Left renal cortex interstitium (tissue), 4 donors: ENCODE measurements at places on chromosomes 7 and 10.

GRCh38 chr7:156650042-156650441, 9.5 kb downstream of the RNF32 start:
- DNase-seq: no peak

DNA sequence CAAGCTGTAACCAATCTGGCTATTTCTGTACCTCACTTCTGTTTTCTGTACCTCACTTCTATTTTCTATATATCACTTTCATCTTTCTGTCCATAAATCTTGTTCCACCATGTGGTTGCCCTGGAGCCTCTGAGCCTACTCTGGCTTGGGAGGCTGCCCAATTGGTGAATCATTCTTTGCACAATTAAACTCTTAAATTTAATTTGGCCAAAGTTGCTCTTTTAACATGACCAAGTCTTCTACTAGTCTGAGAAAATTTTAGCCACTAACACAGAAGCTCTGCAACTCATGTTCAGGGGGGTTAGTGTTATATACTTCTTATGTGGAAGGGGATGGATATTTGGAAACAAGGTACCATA, 503.5 kb downstream of the KIF20B start:
- no peak for DNase-seq

DNA sequence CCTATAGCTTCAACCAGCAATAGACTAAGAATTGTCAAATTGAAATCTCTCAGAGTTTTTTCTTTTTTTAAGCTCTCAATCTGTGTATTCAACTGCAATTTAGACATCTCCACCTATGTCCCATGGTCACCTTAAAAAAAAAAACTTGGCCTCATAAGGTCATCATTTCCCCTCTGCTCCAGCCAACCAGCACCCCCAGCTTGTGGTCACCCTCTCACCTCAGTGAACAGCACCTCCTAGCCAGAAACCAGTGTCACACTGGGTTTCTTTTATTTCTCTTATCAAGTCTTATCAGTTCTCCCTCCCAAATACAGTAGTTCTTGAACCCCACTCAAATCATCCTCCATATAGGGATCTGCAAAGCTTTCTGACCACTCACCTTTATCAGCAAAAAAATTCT, 4.0 kb downstream of the ITGB1 start:
- DNase-seq: no peak

GRCh38 chr7:1012004-1012715, 29.2 kb downstream of the CYP2W1 start:
- DNase-seq: no peak

DNA sequence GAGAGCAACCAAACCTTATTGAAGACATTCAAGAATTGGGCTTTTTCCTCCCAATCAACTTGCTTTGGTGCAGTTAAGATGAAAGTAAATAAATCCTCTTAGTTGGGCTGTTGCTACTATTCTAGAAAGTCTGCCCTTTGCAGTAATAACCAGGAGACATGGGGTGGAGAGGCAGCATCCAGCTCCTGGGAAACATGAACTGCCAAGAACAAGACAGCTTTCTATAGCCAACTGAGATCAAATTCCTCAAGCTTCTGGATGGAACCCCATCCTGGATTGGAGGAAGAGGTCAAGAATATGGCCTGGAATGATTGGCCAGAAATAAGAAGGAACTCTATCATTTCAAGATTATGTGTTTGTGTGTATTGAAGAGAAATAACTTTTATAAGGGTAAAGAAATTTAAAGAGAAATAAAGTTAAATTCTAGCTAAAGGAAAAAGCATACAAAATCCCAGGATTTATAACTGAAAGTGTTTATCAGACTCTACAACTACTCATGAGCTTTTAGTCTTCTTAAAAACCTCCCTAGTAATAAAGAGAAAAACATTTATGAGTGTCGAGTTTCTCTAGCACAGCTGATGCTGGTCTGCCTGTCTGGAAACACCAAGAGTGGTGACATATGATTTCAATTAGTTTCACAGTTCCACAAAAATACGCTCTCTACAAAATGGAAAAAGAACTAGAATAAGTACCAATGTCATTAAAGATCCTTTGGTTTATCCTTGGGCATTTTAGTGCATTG, 70.1 kb upstream of the COL1A2 start:
- no peak for DNase-seq

GRCh38 chr7:105268056-105268455, 120.7 kb downstream of the SRPK2 start:
- DNase-seq: no peak

DNA sequence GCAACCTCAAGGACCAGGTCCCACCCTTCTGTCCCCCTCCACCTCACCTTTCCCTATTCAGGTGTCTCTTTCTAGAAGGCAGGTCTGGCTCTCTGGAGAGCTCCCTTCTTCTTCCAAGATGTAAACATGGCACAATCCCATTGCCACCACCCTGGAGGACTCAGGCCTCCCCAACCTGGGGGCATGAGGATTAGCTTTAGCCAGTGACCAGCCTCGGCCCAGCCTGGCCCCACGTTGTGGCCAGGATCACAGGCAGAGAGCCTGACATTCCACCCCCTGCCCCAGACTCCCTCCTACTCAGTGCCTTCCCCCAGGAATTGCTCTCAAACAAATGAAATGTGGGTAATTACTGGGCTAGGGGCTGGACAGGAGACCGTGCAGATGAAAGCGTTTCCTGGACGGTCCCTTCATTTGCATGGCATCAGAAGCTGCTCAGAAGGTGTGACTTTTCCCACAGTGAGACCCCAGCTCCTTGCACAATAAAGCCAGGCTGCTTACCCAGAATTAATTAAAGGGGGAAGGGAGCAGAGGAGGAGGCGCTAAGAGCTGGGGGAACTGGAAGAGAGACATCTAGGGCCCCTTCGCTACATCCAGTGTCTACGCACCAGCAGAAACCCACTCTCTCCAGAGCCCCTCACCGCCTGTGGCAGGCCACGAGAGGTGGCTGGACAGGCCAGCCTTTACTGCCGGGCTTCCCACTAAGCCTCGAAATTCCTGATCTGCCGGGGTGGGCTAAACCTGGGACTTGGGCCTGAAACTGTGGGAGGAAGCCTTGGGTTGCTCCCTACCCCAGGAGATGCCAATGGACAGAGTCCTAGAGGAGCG, 7.7 kb downstream of the FGF8 start:
- DNase-seq: no peak

DNA sequence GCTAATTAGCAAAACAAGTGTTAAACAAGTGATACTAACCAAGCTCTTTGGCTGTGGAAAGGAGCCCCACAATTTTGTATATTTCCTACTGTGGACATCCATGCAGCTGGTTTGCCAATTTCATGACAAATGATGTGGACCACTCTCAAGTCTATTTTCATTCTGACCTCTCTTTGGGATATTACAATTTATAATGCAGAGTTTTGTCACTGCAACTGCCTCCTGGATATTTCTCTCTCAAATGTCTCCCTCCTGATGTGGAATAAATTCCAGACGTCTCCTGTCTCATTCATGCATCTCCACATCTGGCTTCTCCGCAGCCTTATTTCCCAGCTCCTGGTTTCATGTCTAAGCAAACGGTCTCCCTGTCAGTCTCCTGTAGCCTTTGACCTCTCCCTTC, 80.6 kb upstream of the RHEB start:
- no peak for DNase-seq
